Inflammatory macrophage treated with lipopolysaccharide for 4 hours (primary cell): ENCODE measurements at places on chromosomes 5 and 9.

DNA sequence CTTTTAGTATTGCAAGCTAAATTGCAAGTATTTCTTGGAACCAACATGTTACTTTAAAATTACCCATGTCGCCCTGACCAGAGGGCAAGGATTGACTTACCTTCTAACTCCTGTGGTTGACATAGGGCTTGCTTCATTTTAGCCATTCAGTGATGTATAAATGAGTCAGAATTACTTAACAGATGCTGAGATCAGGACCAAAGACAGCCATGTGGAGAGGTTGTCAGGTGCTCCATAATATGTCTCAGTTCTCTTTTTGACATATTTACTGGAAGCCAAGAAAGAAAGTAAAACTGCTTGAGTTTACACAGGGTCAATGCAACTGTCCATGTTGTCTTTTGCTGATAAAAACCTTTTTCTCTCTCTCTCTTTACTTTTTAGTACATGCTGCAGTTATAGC lies 33.2 kb downstream of the F2RL2 start:
- peak; percentile 84 for DNase-seq

GRCh38 chr5:157976429-157976828 lies 117.5 kb upstream of the CLINT1 start:
- no peak for DNase-seq

DNA sequence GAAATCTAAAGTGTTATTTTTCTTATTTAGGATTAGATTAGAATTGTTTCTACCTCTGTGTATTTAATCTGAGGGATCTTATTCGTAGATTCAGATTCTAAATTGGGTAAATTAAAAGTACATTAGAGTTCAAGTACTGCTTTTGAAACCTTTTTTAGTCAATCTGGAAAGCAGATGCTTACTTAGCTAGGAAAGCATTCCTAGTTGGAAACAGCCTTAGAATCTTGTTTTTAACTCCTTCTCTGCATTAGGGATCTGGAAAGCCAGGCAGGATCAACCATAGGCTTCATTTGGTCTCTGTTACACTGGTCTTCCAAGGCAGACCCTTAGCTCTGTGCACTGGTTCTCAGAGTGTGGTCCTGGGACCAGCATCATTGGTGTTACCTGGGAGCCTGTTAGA lies 247.4 kb downstream of the NR3C1 start:
- no peak for DNase-seq

DNA sequence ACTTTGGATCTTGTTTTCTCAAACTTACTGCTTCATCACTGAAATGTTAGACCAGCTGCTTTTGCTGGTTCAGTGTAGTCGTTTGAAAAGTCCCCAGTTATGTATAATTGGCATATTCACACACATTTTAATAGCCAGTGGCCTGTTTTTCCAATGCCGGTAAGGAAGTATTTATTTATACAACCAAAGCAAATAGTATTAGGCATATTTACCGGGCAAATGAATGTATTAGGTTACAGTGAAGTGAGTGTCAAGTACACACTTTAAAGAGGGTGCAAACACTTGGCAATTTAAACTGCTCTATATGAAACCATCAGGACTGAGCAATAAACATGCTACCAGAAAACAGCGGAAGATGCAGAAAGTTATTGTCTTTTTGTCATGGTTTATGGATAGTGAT lies 242.9 kb downstream of the MCTP1 start:
- DNase-seq = no peak

DNA sequence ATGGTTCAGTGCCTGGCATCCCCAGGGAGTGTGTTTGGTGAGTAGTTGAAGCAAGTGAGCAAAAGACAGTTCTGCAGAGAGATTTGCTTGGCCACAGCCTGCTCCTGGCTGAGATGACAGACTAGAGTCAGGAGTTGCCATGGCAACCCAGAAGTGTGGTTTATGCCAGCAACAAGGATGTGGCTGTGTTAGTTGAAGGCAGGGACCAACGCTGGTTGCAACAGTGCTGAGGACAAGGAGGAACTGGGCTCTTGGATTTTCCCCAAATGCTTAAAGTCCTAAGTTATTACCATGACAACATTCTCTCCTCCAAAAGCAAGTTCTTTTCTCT lies 2.7 kb downstream of the NXNL2 start:
- DNase-seq = peak; percentile 81

DNA sequence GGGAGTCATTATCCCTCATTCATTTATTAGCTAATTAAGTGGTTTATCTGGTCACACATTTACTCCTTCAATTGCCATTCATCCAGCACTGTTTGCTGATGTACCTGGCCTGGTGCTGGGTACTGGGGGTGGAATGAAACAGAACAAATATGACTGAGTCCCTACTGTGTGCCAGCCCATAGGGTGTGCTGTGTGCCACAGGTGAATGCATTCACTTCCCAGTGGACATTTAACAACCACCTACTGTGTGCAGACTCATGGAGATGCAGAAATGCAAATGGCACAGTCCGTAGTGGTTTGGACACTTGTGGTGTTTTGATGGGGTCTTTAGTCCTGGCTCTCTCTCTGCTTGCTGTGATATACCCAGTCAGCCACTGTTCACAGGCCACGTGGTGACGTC lies 10.5 kb downstream of the NEK6 start:
- DNase-seq = no peak

- peak; percentile 32 for DNase-seq
Measured at GRCh38 chr9:87498811-87499360, 1.2 kb downstream of the DAPK1 start.

- DNase-seq = no peak
Measured at GRCh38 chr9:95556521-95556920, 39.8 kb upstream of the PTCH1 start.
